ENCODE measurements at places on chromosomes 2 and 18. TPM values are rescaled to one million over a fixed set of nuclear protein-coding genes. Genes with fewer than 3 reads are reported as not detected.

GRCh38 chr2:201952187-201952586, 81.5 kb upstream of the FZD7 start:
- H3K36me3 ChIP-seq: no peaks in the 10 kb centered on the region
- no peaks in the 10 kb centered on the region for H3K27me3 ChIP-seq
- peak; percentile 87 for DNase-seq

DNA sequence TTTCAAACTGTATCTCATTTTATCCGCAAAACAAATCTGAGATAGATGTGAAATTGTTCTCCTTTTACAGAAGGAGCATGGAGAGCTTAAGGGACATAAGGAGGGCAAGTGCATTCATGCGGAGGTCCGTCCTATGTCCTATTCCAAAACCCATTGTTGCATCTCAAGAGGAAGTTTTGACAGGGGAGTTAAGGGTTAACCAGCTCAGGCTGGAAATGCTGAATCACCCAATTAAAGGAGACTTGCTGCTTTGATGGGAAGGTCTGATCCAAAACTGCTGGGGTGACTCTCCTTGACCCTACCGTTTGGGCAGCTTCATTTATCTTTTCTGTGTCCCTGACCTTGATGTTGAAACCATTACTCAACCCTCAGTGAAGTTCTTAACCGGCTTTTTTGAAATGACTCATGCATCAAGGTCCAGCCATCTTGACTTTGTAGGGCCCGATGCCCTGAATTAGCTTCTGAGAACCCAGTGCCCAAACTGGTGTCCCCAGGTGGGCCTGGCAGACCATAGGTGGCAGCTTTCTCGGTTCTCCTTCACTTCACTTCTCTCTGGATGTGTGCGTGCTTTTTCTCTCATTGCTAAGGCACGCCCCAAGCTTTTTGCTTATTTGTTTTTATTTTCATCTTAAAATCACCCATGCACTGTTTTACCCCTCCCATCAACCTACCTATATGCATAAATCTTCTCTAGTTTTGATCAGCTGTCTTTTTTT, 15.9 kb upstream of the TXNDC2 start:
- no peaks in the 10 kb centered on the region for H3K4me1 ChIP-seq
- H3K36me3 ChIP-seq: no peaks in the 10 kb centered on the region
- H3K27me3 ChIP-seq: no peaks in the 10 kb centered on the region
- no peak for DNase-seq

GRCh38 chr18:37540424-37541138, 25.0 kb downstream of the CELF4 start:
- H3K4me3 ChIP-seq: no peak overlapping the region
- DNase-seq: no peak
- H3K36me3 ChIP-seq: no peaks in the 10 kb centered on the region
- H3K27ac ChIP-seq: no peak overlapping the region
- H3K4me1 ChIP-seq: no peaks in the 10 kb centered on the region

AGXT gene
- total RNA-seq: 0.09 TPM
